ENCODE measurements at places on chromosomes 3 and 15. TPM values are rescaled to one million over a fixed set of nuclear protein-coding genes. Genes with fewer than 3 reads are reported as not detected.

PIGB gene
- total RNA-seq = 21.2 TPM

CAMKV gene
- total RNA-seq = not detected

CCR8 gene
- not detected for total RNA-seq

RFTN1 gene
- 103 TPM for total RNA-seq

GPR149 gene
- total RNA-seq = not detected

SLC6A1 gene
- total RNA-seq = not detected

GABRB3 gene
- not detected for total RNA-seq

EHHADH gene
- 18.3 TPM for total RNA-seq

TERC gene
- 107 TPM for total RNA-seq

- DNase-seq = no peak
These were observed 7.4 kb upstream of the LRRFIP2 start for GRCh38 chr3:37181756-37182155.

DNA sequence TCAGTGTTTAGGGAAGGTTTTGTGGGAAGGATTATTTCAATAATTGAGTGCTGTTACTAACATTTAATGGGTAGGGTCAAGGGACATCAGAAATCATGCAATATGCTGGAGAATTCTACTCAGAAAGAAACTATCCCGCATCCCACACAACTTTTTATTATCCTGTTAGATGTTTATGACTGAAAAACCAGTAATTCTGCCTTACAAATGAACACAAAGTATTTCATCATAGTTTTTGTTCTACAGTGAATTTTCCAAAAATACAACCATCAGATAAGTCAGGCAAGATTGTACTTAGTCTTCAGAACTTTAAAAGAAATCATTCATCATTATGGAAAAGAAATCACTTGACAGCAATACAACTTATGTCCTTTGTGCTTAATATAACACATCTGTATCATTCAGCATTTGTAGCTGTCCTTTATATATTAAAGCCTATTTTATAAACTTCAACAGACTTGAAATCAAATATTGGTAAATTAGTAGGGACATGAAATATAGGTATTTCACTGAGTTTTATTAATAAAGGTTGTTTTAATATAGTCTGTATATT lies 61.9 kb downstream of the TRPM7 start:
- DNase-seq = no peak

DNA sequence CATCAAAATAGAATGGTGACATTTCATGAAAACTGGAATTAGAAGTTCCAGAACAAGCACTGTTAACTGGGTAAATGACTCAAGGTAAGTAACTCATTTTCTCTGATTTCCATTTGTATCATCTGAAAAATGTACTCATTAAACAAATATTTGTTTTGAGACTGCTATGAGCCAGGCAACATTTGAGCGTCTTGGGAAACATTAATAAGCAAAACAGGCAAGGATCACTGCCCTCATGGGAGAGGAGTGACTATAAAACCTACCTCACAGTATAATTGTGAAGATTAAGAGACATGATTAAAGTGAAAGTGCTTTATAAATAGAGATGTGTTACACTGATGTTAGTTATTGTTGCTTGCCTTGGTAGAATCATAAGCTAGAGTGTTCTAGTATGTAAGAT lies 711.8 kb upstream of the UBE2E2 start:
- DNase-seq = no peak

DNA sequence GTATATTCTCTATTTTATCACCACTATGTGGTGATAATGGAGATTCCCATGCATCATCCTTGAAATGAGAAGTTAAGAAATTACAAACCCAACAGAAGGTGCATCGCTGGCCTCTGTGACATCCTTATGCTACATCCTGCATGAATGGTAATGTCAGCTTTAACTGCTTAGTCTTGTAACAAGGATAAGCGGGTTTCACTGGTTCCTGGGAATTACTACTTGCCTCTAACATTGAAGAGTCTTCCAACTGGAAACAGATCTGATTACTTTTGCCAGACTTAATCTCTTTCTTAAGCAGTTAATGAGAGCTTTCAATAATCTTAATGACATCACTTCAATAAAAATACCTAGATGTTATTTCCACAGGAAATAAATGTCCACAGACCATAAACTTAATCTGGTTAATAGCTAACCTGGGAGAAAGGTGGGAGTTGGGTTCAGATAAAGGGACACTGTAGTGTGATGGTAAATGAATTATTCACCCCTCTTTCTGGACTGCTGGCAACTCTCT lies 44.0 kb downstream of the FMN1 start:
- no peak for DNase-seq

DNA sequence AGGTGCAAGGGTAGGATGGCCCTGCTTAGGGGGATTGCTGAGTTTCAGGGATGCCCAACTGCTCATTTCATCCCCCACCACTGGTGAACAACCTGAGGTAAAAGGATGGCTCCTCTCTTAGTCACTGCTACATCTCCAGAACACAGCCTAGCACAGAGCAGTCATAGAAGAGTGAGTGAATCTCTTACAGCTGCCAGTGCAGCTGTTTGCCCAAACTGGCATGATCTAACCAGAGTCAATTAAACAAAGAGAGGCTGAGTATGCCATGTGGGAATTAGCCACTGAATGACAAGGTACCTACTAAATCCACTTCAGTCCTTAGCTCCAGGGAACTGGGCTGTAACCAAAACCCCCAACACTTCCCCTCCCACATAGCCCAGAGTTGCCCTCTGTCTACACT lies 6.8 kb upstream of the NCKIPSD start:
- no peak for DNase-seq

GRCh38 chr3:170962411-170962810 lies 54.0 kb upstream of the EIF5A2 start:
- DNase-seq = no peak

DNA sequence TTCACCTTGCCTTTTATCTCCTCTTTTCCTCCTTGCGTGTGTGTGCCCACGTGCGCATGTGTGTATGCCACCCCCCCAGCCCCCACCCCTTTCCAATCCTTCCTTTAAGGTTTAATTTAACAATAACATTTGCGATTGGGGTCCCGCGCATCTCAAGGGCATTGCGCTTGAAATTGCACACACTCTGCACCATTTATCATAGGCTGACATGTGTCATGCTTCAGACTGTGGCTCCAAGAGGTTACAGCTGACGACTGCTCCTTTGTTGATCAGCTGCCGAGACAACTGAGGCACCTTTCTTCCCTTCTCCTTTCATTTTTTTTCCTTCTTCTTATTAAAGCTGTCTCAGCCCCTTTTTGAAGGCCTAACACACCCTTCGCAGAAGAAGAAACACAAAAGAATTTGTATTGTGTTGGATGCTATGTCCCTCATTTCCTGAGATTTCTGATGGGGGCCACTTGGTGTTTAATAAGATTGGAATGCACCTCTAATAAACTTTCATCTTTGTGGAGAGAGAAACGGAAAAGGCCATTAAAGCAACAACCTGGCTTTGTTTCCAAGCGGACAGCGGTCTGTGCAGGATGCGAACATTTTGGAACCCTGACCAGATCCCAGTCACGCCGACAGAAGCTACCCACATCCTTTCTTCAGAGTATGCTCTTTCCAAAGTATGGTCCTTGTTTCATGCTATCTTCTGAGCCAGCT lies 470.1 kb downstream of the MCTP2 start:
- no peak for DNase-seq

GRCh38 chr3:42662813-42663535 lies 9.5 kb downstream of the ZBTB47 start:
- DNase-seq = no peak

DNA sequence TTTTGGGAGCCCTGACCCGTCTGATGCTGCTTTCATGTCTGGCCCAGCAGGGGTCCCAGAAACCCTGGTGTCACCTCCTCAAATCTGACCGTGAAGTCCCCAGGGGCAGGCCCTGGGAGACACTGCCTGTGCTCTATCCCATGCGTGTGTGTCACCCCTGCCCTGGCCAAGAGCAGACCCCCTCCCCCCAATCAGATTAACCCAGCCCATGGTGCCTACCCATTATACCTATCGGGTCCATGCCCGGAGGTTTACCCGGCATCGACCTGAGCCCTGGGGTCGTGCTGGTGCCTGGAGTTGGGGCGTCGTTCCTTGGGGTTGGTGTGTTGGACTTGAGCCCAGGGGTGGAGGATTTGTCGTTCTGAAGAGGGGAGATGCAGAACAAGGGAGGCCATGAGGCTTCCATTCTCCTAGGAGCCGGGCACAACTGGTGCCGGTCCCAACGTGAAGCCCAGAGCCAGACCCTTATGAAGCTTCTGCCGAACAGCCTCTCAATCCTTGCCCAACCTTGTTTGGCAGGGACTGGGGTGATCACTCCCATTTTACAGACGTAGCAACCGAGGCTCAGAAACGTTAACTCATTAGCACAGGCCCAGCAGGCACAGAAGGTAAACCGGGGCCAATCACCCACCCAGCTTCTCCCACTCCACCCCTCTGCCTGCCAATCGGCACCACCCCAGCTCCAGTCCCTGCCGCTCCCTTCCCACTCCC lies 39.6 kb downstream of the TLE3 start:
- DNase-seq = no peak

- DNase-seq = peak; percentile 38
These were observed 48.0 kb upstream of the LDHAL6B start for GRCh38 chr15:59158701-59159034.

DNA sequence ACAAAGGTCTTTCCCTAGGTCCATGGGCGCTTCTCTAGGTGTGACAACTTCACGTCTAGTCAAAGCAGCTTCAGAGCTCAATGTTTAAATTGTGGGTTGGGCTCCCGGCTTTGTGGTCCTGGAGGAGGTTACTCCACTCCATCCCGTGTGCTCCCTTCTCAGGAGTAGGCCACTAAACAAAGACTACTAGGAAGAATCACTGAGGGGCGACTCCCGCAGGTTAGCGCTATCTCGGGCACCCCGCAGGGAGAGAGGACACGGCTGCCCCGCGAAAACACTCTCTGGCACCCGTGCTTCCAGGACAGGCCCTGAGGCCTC lies 500 bp downstream of the PARP6 start:
- no peak for DNase-seq

DNA sequence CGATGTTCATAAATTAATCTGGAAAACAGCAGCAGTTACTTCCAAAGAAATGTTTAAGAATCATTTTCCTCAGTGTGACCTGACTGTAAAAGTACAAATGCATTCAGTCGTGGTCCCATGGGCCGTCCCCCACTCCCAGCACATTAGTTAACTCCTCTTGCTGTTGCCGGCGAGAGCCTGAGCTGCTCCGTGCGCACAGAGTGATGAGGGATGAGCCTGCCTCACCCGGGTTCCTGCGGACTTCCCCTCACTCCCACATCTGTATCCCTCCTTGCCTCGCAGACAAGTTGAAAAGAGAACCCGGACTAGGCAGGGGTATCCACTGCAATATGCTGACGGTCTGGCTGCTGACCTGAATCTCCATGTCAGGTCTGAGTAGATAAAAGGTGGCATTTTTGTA lies 861.7 kb upstream of the NR2F2 start:
- DNase-seq = no peak

GRCh38 chr3:4983739-4984510 lies 4.7 kb downstream of the BHLHE40 start:
- DNase-seq = peak; percentile 83

GRCh38 chr3:169324452-169324785 lies 339.1 kb downstream of the MECOM start:
- no peak for DNase-seq

GRCh38 chr3:9099702-9100512 lies 136.6 kb upstream of the RAD18 start:
- DNase-seq = no peak
